ENCODE measurements at places on chromosomes 6 and 20. TPM values are rescaled to one million over a fixed set of nuclear protein-coding genes. Genes with fewer than 3 reads are reported as not detected.

GTSF1L gene
- total RNA-seq, result not detected

GJA1 gene
- total RNA-seq, result 737 TPM

PROKR2 gene
- total RNA-seq, result not detected

SLC22A2 gene
- not detected for total RNA-seq

RNF182 gene
- 0.13 TPM for total RNA-seq

TREML2 gene
- total RNA-seq, result not detected

ANGPT4 gene
- under 0.01 TPM for total RNA-seq

RAET1L gene
- not detected for total RNA-seq
